Activated CD8-positive, alpha-beta T cell treated with anti-CD3 and anti-CD28 coated beads for 36 hours (primary cell): ENCODE measurements at places on chromosomes 3 and 15. TPM values are rescaled to one million over a fixed set of nuclear protein-coding genes. Genes with fewer than 3 reads are reported as not detected.
A peak's percentile ranks its signal among the peaks of the same experiment; 100 is the strongest.

DNA sequence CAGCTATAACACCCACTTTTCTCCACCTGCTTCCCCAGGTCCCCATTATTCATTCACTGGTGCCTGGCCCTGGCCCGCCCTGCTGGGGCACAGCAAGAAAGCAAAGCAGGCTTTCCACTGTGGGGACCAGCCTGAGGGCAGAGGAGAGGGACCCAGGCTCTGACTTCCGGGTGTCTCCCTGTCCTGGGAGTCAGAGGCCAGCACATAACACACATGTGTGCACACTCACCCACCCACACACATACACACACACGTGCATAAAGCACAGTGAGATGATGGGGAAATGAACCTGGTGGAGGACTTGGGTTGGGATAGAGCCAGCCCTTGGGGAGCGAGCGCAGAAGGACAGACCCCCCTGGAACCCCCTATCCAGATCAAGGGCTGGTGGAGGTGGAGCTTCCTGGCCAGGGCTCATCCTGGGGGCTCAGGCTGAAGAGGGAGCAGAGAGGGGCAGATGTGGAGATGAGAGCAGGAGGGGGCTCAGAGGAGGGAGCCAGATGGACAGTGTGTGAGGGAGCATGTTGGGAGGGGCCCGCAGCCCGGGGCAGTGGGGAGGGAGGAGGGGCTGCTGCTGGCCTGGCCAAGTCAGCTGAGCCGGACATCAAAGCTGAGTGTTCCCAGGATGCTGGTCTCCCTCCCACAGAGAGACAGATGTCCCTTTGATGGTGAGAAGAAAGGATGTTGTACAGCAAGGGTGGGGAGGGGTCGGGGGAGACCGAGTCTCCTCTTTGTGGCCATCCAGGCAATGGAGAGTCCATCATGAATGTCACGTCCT lies 78.2 kb downstream of the LINGO1 start:
- H3K4me3 ChIP-seq = no peak overlapping the region
- H3K27ac ChIP-seq = no peak overlapping the region
- no peaks in the 10 kb centered on the region for H3K36me3 ChIP-seq
- no peaks in the 10 kb centered on the region for H3K27me3 ChIP-seq
- no peak for DNase-seq
- no peaks in the 10 kb centered on the region for H3K4me1 ChIP-seq

ABHD6 gene
- total RNA-seq = 3.3 TPM

DNA sequence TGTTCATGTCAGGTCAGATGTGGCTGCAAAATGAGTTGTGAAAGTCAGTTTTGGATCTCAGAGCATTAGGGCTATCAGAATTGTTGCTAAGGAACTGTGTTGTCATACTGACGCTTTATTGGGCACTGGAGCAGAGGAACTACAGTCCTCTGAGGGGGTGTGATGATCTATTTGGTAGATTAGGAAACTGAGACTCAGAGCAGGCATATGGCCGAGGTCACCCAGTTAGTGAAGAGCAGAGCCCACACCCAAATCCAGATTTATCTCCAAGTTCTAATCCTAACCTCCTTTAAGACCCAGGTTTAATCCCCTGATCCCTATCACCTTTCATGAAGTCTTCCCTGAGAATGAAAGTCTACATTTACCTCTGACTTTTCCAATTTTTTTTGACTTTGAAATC lies 25.6 kb upstream of the GLCE start:
- no peaks in the 10 kb centered on the region for H3K36me3 ChIP-seq
- H3K27ac ChIP-seq = no peak overlapping the region
- peaks cover 8% of the 10 kb centered on the region for H3K27me3 ChIP-seq
- H3K4me3 ChIP-seq = no peak overlapping the region

DNA sequence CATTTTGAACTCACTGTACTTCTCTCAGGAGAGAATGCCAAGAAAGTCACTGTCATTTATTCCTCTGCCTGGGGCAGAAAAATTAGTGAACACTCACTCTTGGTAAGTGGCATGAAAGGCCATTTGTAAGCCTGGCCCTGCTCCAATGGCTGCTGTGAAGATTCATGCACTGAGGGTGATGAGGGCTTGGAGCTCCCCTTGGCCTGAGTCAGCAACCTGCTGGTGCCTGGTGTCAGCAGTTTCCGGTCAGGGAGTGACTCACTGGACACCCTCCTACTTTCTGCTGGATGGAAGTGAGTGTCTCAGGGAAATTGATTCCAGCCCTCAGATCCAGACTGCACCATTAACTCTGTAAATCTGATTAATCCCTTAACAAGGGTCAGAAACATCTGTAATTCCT lies 37.6 kb downstream of the TRA2B start:
- H3K27me3 ChIP-seq = peaks cover 1% of the 10 kb centered on the region
- no peaks in the 10 kb centered on the region for H3K4me1 ChIP-seq
- no peak overlapping the region for H3K27ac ChIP-seq
- H3K4me3 ChIP-seq = no peak overlapping the region
- no peaks in the 10 kb centered on the region for H3K36me3 ChIP-seq

GRCh38 chr3:113594066-113594465 lies 61.7 kb downstream of the SIDT1 start:
- H3K27ac ChIP-seq = no peak overlapping the region
- peaks cover 17% of the 10 kb centered on the region for H3K36me3 ChIP-seq
- H3K4me3 ChIP-seq = no peak overlapping the region
- no peak for DNase-seq
- peaks cover 9% of the 10 kb centered on the region for H3K4me1 ChIP-seq

DNA sequence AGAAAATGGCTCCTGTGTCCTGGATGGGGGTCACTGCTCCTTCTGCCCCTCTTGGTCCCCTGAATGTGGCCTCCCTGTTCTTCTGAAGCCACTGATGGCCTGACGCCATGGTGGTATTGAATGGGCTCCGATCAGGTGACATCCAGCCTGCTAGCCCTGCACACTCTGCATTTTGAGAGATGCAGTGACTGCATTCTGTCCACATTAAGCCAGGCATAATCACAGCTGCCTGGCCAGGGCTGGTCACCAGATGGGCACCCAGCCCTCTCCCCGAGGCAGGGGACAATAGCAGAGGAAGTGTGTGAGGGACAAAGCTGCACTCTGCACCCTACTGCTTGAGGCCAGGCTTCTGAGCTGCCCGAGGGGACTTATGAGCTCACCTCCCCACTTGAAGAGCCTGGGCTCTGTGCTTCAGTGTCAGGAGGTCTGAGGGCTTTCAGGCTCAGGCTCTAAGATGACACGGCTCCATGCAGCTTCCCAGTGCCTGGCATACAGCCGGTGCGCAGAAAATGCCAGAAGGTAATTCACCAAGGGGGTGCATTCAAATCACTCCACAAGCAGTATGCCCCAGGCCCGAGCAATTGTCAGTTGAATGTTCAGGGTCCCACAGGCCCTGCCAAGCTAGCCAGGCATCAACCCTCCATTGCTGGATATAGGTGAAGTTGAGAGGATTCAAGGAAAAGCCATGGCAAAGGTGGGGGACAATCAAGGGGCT lies 56.8 kb downstream of the WNT7A start:
- H3K4me1 ChIP-seq = no peaks in the 10 kb centered on the region
- peaks cover 4% of the 10 kb centered on the region for H3K36me3 ChIP-seq
- DNase-seq = no peak
- H3K27me3 ChIP-seq = no peaks in the 10 kb centered on the region

MUSTN1 gene
- total RNA-seq = not detected

ZNF660 gene
- 1.0 TPM for total RNA-seq

DNA sequence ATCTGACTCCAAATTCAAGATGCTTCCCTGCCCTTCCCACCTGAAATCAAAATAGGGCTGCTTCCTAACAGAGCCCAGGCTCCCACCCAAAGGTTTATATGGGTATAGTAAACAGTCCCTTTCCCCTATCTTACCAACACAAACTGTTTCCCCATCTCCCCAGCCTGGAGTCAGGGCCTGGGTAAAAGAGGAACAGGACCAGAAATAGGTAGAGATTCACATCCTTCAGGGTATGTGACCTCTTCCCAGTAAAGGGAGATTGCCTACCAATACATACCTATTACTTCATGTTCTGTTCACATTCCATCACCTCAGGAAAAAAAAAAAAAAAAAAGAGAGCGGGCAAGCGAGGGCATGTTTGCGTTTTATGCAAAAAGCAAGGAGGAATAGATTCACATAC lies 9.7 kb upstream of the SHF start:
- no peak overlapping the region for H3K4me3 ChIP-seq
- DNase-seq = no peak
- peak overlapping the region; percentile 72 for H3K27ac ChIP-seq
- peaks cover 3% of the 10 kb centered on the region for H3K27me3 ChIP-seq
- peaks cover 8% of the 10 kb centered on the region for H3K4me1 ChIP-seq

- H3K36me3 ChIP-seq = no peaks in the 10 kb centered on the region
- DNase-seq = peak; percentile 83
Observed at GRCh38 chr3:184543843-184544512, 17.6 kb upstream of the EPHB3 start.

DNA sequence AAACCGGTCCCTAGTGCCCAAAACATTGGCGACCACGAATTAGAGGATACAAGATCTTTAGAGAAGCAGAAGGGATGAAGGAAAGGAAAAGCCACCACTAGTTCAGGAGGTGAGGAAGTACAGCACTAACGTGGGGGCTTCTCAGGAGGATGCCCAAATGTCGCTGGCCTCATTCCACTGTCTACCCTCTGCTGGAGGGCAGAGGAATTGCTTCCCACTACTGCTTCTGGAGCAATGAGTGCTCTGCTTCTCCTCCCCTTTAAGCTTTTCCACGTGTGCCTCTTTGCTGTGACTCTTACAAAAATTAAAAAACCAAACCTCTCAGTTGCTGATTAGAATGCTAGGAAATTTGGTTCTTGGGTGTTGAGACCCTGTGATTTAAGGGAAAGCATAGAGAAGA lies 281.3 kb downstream of the CLSTN2 start:
- peaks cover 5% of the 10 kb centered on the region for H3K27me3 ChIP-seq
- no peak overlapping the region for H3K27ac ChIP-seq
- H3K4me3 ChIP-seq = no peak overlapping the region
- H3K4me1 ChIP-seq = no peaks in the 10 kb centered on the region
- peak; percentile 6 for DNase-seq

SLC22A14 gene
- total RNA-seq = not detected

DNA sequence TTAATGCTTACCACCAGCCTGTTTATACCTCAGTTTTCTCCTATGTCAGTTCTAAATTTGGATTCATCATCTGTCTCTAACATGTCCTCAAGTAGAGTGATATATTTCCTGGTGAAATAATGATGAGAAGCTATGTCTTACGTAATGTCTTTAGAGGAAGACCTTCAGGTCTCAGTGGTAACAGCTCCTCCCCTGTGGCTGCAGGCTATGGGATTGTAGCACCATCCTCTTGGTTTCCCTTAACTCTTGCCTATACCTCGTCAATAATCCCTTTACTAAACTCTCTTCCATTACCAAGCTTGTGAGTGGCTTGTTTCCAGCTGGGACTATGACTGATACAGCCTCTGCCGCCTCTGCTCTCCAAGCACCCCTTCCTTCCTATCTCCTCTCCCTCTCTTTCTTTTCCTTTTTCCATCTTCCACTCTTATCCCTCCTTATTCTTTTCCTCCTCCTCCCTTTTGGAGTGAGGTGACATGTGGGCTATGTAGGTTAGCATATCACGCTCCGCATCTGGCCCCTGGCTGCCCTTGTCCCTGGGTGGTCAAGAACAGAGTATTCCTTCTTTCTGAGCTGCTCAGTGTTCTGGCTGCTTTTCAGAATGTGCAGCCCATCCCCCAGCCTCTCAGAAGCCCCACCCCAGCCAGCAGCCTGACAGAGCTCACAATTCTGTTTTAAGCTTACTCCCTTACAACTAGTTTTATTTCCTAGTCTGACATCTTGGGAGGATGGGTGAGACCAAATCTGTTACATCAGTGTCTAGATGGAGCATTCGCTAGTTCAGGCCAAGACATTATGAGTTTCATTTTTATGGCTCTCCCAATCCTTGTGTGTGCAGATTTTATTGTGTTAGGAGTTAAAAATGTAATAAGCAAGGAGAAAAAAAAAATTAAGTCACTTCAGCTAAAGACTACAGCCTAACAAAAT lies 75.0 kb upstream of the RNU6-1 start:
- H3K27me3 ChIP-seq = no peaks in the 10 kb centered on the region
- H3K4me3 ChIP-seq = no peak overlapping the region
- H3K27ac ChIP-seq = no peak overlapping the region

DNA sequence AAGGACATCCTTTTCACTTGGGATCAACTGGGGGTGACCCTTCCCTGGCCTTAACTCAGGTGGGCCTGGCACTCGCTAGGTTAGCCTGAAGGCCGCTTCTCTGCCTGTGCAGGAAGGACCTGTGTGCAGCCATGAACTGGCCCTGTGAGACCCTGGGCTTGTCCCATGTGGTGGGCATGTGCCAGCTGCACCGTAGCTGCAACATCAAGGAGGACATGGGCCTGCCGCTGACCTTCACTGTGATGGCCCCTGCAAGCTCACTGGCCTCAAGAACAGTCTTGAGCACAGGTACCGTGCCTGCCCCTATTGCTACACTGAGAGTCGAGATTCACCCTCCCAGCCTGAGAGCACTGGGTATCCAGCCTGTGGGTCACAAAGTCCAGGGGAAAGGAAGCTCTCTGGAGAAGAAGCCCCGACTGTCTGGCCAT lies 43.0 kb downstream of the SAXO2 start:
- no peak overlapping the region for H3K27ac ChIP-seq
- H3K27me3 ChIP-seq = no peaks in the 10 kb centered on the region
- no peak overlapping the region for H3K4me3 ChIP-seq
- peaks cover 6% of the 10 kb centered on the region for H3K4me1 ChIP-seq
- no peak for DNase-seq

DNA sequence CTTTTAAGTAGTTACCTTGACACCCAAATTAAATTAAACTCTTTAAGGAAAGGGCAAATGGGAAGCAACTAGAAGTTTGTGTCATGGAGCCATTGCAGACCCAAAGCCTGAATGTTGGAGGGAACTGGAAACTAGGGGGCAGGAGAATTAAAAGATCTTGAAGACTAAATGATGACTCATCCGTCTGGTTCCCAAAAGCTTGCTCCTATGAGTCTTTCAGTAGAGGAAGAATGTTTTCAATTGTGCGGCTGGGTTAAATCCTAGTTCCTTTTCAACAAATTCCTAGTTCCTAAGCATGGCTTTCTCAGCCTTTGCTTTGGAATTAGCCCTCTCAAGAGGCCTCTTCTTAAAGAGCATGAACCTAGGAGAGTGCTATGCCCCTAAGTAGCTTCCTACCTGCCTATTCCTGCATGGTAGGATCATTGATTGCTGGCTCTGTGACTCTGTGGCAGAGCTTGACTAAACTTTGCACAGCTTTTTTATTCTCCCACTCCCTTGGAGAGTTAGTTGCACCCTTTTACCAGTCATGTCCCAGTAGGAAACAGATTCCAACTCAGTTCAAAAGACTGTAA lies 17.7 kb downstream of the CLEC3B start:
- DNase-seq = no peak
- H3K4me1 ChIP-seq = peaks cover 15% of the 10 kb centered on the region
- H3K4me3 ChIP-seq = no peak overlapping the region
- no peak overlapping the region for H3K27ac ChIP-seq
- H3K27me3 ChIP-seq = peaks cover 7% of the 10 kb centered on the region

- no peak for DNase-seq
- H3K27me3 ChIP-seq = no peaks in the 10 kb centered on the region
- peaks cover 1% of the 10 kb centered on the region for H3K36me3 ChIP-seq
- H3K27ac ChIP-seq = no peak overlapping the region
- no peak overlapping the region for H3K4me3 ChIP-seq
Observed at GRCh38 chr3:43733459-43734384, 43.0 kb downstream of the ABHD5 start.
